ENCODE measurements at places on chromosomes 1 and 21.

DNA sequence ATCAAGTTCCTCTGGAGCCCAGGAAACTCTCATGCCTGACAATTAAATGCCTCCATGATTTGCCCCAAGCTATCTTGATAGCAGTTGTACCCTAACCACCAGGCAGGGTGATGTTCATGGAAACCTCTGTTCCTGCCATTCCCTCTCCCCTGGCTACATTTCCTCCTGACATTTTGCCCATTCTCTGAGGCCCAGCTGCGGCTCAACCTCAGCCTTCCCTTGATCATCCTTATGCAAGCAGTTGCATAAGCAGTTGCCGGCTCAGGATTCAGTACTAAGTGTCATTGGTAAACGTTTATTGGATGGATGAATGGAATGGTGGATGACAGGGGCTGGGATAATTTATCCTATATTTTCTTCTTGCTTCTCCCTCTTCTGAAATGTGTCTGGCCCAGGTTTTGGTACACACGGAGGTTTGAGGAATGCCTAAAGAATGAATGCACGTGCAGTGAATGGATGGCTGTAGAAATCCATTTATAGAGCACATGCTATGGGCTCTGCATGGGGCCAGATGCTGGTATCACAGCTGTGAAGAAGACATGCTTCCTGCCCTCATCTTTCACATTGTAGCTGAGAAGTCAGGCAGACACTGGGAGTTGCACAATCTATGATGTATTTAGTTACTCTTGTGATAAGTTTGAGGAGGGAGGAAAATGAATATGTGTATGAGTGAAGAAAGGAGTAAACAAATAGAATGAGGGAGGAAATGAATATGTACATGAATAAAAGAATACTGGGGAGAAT lies 261.8 kb downstream of the FOXD2 start:
- no peak for DNase-seq

GRCh38 chr1:84376000-84376910 lies 22.0 kb upstream of the DNASE2B start:
- DNase-seq, result no peak

DNA sequence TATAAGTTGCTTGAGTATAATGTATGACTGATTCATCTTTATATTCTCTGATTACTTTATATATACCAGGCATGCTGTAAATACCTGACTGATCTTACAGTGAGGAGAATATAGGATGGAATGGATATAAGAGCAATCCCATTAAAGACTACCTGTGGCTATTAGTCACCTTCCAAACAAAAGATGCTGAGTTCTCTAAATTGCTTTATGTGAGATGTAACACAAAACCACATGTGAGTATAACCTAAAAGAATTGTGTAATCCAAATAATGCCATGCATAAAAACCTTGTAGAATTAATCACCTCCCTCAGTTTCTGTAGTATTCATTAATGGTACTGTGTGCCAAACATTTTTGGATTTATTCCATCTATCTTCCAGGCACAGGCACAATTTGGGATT lies 134.6 kb upstream of the LRRC7 start:
- peak; percentile 77 for DNase-seq

DNA sequence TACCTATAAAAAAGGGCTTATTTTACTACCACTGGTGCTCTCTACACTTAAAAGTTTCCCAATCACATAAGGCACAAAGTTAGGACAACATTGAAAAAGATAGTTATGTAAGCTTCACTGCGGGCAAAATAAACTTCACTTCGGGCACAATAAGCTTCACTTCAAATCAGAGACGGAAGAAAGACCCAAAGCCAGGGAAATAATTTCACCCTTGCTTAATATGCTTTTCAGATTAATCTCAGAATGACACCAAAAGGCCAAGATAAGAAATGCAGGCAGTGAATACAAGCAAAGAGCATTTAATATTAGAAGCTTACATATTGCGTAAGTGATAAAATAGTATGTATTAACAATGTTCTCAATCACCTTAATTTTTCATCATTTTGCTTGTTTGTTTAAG lies 444.2 kb downstream of the SETD4 start:
- DNase-seq, result no peak

DNA sequence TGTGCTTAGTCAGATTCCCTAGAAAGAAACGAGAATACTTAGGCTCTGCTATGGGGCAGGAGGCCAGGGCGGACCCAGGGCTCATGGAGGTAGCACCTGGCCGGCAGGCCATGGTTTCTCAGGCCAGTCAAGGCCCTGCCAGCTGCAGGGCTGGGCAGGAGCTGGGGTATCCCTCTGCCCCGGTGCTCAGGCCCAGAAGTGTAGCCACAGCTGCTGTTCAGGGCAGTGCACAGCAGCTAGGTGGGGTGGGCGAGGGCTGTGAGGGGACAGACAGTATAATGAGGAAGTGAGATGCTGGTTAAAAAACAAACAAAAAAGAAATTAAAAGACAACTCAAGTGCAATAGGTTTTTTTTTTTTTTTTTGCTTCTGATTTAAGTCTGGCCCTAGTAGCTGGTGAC lies 34.0 kb upstream of the EDN2 start:
- DNase-seq, result no peak

DNA sequence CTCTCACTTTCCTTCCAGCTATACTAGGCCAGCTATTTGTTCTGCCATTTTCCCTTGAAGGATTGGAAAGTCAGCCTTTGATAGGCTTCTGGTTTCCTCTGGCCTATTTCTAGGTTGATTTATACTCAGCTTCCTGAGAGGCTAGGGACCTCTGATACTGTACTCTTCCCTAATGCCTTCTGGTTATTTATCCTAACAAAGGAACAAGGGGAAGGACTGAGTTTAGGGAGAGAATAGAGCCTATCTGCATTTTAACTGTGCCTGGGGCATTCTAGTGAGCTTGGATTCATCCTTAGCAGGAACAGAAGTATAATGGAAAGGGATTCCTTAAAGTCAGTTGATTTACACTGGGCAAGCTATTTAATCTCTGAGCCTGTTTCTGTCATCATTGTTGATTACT lies 11.8 kb upstream of the TMEM39B start:
- DNase-seq, result no peak

Data from epithelial cell of prostate (primary cell).